ENCODE measurements at places on chromosomes 2 and 18.

GRCh38 chr2:36371928-36372391 is 16.4 kb downstream of the CRIM1 start:
- DNase-seq = peak; percentile 97

GRCh38 chr2:153476816-153477635 is 1.5 kb downstream of the RPRM start:
- DNase-seq = no peak

DNA sequence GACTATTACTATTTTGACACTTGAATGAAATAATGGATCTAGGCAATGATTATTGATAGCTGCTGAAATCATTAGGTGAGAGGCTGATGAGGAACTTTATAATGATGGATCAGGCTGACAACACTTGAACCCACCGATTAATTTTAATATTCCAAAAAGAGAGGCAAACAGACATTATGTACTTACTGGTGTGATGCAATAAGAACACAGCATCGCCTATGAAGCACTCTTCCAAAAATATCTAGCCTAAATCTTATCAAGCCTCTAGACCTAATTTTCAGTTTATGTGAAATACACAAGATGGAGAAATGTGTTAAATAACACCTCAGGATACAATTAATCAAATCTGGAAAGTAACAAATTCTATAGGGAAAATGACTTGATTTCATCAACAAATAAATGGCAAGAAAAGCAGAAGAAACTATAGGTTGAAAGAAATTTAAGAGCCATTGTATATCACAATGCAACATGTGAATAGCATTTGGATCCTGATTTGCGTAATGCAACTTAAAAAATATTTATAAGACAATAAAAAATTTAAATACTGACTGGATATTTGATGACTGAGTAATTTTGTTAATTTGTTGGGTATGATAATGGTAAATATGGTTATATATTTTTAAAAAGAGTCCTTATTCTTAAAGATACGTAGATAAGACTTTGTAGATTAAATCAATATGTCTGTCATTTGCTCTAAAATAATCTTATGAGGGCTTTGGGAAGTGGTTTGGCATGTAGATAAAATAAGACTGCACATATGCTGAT is 17.2 kb upstream of the SSB start:
- DNase-seq = no peak

GRCh38 chr2:112754564-112754963 is 9.8 kb downstream of the CKAP2L start:
- no peak for DNase-seq

GRCh38 chr2:227510620-227510958 is 38.6 kb downstream of the AGFG1 start:
- DNase-seq = no peak

DNA sequence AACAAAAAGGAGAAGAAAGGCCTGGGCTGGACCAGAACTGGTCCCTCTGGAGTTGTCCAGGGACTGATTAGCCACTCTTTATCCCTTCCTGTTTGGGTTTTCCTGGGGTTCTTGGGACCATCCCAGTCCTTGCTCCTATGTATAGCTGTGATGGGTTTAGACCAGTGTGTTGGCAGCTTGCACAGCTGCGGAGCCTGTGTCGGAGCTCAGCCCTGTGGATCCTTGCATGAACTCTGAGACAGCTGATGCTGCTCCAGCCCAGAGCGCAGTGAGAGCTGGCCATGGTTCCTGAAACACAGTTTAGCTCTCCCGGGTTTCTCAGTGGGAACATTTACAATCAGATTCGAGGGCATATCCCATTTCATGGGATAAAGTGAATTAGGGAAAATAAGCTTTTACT is 16.9 kb downstream of the IMPA2 start:
- DNase-seq = no peak

GRCh38 chr2:71863396-71863795 is 284.3 kb downstream of the CYP26B1 start:
- no peak for DNase-seq

GRCh38 chr2:117470311-117471095 is 344.0 kb upstream of the DDX18 start:
- DNase-seq = no peak

- DNase-seq = peak; percentile 22
Observed at GRCh38 chr2:18396329-18397010, 164.0 kb downstream of the RDH14 start.

DNA sequence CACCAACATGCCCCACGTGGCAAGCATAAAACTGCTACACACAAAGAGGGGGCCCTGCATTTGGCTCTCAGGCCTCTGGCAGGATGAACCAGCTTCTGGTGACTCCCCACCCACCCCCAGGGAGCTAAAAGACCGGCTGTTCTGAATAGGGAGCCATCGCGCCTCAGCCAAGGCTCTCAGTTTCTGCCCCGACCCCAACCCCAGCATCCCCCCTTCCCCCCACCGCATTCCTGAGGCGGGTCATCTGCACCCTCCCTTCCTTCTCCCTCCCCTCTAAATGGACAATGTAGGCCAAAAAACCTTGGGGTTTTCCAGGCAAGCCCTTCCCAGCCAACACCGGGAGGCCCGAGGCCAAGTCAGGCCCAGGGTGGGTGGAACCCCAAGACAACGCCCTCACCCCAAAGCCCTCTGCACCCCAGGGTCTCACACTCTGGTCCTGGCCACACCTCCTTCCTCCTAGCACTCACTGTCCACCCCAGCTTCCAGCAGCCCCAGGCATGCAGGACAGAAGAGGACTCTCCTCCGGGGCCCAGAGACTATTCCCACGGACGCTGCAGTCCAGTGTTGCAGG is 5.7 kb downstream of the CYP26B1 start:
- no peak for DNase-seq

DNA sequence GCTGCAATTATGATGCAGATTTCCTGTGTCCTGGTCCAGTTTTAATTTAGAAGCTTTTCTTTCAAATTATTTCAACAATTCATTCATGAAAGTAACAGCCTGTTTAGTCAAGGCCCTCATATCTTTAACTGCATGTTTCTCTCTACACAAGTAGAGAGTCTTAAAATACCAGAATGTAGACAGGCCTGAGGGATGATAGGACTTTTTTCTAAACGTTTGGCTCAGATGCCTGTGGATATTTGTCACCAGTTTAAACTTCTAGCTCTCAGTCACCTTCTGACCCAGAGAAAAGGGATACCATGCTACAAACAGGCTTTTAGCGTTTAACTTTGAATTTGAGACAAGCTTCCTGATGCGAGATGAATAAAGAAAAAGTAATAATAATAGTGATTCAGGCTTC is 15.7 kb downstream of the COL5A2 start:
- DNase-seq = peak; percentile 84

- no peak for DNase-seq
Observed at GRCh38 chr2:142952793-142953494, 75.5 kb downstream of the KYNU start.
